ENCODE measurements at places on chromosomes 4 and X. TPM values are rescaled to one million over a fixed set of nuclear protein-coding genes. Genes with fewer than 3 reads are reported as not detected.

CSAG3 gene
- total RNA-seq = not detected

DNA sequence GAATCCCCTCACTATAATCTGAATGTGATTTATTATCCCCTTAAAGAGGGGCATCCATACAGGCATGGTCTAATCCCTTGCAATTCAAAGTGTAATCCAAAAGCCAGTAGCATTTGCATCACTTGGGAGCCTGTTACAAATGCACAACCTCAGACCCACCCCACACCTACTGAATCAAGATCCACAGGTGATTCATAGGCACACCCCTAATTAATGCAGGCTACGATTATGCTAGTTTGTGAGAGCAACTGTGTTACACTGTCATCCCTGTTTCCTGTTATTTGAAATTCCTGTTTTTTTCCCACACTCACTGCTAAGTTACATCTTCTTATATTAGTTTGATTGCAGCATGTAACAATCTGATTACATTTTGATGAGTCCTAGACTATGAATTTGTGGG is 120.0 kb downstream of the RAB28 start:
- H3K27ac ChIP-seq = no peak overlapping the region
- H3K4me3 ChIP-seq = no peak overlapping the region
- DNase-seq = no peak
- no peaks in the 10 kb centered on the region for H3K4me1 ChIP-seq
- H3K27me3 ChIP-seq = no peaks in the 10 kb centered on the region

AIFM1 gene
- total RNA-seq = 16.2 TPM

DNA sequence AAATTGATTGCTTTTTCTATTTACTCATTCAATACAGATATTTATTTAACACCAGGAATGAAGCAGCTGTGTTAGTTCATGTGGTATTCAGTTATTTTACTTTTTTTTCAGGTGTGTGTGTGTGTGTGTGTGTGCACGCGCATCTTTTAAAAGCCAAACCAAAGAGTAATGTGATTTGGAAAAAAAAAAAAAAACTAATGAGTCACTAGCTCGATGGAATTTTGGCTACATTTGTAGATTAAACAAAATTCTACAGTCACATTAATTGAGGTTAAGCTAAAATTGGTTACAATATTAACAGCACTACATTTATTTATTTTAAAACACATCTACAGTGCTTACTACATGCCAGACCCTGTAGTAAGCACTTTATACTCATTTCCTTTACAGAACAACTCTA is 66.8 kb downstream of the HHIP start:
- H3K4me3 ChIP-seq = no peak overlapping the region
- H3K36me3 ChIP-seq = no peaks in the 10 kb centered on the region
- H3K4me1 ChIP-seq = no peaks in the 10 kb centered on the region
- DNase-seq = no peak
- H3K27me3 ChIP-seq = no peaks in the 10 kb centered on the region
- no peak overlapping the region for H3K27ac ChIP-seq

GNRHR gene
- total RNA-seq = not detected

DNA sequence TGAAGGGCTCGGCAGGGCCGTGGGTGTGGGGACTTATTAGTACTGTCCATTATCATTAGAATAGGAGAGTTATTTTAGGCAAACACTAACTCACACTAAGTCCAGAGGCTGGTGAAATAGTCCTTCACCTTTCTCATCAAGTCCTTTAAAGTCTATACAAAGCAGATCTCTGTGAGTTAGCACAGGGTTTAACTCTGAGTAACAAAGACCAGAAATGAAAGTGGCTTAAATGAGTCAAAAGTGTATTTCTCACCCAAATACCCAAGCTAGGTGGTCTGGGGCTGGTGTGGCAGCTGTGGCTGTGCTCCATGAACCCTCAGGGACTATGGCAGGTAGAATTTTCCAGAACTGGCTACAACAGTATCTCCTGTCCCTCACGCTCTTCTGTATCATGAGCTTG is 263.2 kb downstream of the BCOR start:
- no peak for DNase-seq
- no peaks in the 10 kb centered on the region for H3K27me3 ChIP-seq
- H3K36me3 ChIP-seq = no peaks in the 10 kb centered on the region
- H3K4me3 ChIP-seq = no peak overlapping the region
- H3K27ac ChIP-seq = no peak overlapping the region

CENPVL3 gene
- total RNA-seq = not detected
